Activated naive CD8-positive, alpha-beta T cell treated with anti-CD3 and anti-CD28 coated beads, Interleukin-2, amount 10 ng/mL, durations not matched to agents 7 days and 5 days (primary cell): ENCODE measurements at places on chromosomes 1 and 21.

- no peak for DNase-seq
These were observed 178.6 kb downstream of the GIPC2 start for GRCh38 chr1:78224246-78224785.

- no peak for DNase-seq
These were observed 98.3 kb upstream of the RUNX1 start for GRCh38 chr21:35147439-35147838.

DNA sequence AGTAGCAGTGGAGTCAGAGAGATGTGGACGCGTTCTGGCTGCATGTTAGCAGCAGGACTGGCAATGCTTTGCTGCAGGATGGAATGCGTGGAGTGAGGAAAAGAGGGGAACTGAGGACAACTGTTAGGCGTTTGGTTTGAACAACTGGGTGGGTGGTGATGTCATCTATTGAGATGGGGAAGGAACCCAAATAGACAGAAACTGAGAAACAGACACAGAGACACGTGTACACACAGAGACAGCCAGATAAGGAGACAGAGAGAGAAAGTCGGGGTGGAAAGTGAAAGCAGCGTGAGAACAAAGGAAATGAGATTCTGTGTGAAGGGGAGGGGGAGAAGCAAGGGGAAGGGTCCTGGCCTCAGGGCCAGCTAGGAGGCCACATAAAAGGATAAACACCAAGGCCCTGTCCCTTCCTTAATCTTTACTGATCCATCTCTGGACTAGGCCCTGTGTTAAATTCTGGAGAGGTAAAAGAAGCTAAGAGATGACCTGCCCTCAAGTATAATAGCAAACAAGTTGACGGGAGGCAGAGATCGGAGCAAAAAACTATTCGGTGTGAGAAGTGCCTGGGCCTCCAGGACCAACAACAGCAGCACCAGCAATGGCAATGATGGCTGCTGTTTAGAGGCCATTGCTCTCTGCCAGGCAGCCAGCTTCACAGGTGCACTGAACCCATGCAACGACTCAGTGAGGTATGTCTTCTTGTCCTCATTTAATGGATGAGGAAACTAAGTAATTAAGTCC, 31.6 kb downstream of the VWA5B1 start:
- DNase-seq: no peak

- no peak for DNase-seq
These were observed 253.3 kb upstream of the VAMP3 start for GRCh38 chr1:7517611-7518330.

GRCh38 chr1:111879081-111879480, 110.4 kb downstream of the KCND3 start:
- no peak for DNase-seq

DNA sequence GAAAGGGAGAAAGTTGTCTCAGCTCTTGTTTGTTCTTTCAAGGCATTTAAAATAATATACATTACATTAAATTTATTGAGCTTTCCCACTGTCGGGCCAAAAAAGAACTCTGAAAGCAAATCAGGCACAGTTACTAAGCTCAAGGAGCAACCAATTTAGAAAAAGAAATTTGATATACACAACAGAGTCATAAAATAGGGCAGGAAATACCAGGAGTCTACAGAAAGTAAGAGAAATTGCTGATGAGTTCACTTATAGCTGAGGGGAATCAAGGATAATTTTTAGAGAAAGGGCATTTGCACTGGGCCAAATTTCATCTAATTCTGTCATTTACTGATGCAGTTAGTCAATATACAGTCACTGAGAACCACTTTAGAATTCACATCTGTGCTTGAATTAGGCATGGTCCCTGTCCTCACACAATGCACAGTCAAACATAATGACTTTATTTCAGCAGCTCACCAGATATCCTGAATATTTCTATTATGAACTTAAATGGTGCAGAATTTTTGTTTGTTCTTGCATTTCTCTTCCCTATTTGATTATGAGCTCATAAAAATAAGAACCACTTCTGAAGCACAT, 249.6 kb upstream of the BEND5 start:
- DNase-seq: no peak

DNA sequence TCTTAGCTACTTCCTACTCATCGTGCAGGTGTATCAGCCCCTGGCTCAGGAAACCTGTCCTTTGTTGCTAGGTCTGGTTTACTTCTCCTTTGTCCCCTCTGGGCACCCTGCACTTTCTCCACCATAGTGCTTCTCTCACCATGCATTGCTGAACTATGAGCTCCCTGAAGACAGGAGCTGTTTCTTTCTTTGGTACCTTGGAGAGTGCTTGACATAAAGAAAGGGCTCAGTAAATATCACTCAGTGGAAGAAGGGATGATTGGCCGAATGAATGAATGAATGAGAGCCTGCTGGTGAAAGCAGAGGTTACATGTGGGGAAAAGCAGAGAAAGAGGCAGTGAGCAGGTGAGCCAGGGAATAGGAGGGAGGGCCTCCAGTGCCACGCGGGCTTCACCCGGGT, 9.8 kb upstream of the HMGB4 start:
- no peak for DNase-seq

- no peak for DNase-seq
These were observed 21.5 kb upstream of the FAM43B start for GRCh38 chr1:20530901-20531300.

- DNase-seq: no peak
These were observed 33.1 kb downstream of the MAN1C1 start for GRCh38 chr1:25649505-25650288.

DNA sequence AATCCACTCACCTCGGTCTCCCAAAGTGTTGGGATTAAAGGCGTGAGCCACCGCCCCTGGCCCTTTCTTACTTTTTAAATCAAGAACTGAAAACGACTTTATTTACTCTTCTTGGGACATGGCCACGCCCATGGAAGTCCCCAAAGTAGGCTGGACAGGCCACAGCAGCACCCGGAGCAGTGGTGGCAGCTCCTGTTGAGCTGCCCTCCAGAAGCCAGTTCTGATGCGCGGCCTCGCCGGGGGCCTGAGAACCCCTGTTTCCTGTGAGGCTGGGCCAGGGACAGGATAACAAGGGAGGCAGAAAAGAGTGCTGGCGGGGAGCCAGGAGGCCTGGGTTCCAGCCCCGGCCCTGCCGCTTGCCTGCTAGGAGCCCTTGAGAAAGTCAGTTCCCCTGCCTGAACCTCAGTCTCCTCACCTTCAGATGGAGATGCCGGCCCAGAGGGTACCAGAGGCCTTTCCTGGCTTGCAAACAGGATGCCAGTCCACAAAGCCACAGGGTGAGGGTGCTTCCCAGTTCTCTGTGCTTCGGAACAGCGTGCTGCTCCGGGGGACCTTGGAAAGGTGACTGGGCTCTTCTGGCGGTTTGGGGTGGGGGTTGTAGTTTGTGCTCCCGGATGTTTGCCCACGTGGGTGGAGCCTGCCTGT, 59.4 kb downstream of the RUNX3 start:
- DNase-seq: no peak

GRCh38 chr1:206506405-206507283, 687 bp upstream of the RASSF5 start:
- DNase-seq: no peak

- DNase-seq: no peak
These were observed 112.7 kb downstream of the VPS13D start for GRCh38 chr1:12342401-12343003.

GRCh38 chr1:198932351-198932991, 293.6 kb downstream of the PTPRC start:
- DNase-seq: no peak

GRCh38 chr21:23394458-23394857, 2212.8 kb downstream of the MRPL39 start:
- DNase-seq: no peak

GRCh38 chr1:193062698-193063463, 3.5 kb downstream of the RO60 start:
- no peak for DNase-seq

GRCh38 chr1:2165646-2166045, 28.9 kb downstream of the FAAP20 start:
- no peak for DNase-seq

DNA sequence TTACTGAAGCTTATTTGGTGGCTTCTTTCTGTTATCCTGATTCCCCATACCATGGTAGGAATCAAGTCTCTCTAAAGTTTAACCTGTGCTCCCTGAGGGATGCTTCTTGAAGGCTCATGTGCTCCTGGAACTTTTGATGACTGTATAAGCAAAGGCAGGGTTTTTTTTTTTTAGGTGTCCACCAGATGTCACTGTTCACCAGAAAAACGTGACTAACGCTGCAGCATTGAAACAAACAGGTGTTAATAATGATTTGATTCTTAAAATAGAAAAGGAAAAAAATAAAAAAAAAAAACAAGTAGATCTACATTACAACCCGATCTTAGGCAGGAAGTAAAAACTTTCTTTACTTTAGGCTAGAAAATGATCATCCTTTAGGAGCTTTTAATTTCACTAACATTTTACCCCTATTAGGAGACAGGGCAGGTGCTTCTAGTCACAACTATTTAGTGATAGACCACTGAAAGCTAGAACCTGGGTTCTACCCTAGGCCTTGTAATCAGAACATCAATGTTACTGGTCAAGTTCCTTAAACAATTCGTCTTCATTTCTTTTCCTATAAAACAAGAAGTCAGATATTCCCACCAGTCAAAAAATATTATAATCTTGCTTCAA, 223.0 kb downstream of the PLA2G4A start:
- DNase-seq: no peak

- DNase-seq: no peak
These were observed 5.2 kb downstream of the CAPN9 start for GRCh38 chr1:230752407-230752806.

- no peak for DNase-seq
These were observed 193.8 kb upstream of the EDN2 start for GRCh38 chr1:41678111-41678878.

- no peak for DNase-seq
These were observed 75.7 kb upstream of the C1orf87 start for GRCh38 chr1:60149251-60149650.

DNA sequence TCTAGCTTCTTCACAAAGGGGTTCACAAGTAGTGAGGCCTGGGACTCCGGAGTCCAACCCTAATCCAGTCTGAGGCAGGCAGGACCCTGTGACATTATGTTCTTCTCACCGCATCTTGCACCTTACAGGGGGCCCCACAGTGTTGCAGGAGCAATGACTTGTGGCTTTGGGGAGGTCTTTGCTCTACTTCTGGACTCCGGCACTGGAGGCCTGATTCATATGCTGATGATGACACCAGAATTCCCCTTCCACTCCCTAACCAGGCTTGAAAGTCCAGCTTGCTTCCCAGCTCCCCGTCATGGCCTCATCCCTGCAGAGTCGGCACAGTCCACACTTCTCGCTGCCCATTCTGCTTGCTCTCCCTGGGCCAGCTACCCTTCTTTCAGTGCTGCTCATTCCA, 96.3 kb upstream of the SLC44A3 start:
- no peak for DNase-seq

DNA sequence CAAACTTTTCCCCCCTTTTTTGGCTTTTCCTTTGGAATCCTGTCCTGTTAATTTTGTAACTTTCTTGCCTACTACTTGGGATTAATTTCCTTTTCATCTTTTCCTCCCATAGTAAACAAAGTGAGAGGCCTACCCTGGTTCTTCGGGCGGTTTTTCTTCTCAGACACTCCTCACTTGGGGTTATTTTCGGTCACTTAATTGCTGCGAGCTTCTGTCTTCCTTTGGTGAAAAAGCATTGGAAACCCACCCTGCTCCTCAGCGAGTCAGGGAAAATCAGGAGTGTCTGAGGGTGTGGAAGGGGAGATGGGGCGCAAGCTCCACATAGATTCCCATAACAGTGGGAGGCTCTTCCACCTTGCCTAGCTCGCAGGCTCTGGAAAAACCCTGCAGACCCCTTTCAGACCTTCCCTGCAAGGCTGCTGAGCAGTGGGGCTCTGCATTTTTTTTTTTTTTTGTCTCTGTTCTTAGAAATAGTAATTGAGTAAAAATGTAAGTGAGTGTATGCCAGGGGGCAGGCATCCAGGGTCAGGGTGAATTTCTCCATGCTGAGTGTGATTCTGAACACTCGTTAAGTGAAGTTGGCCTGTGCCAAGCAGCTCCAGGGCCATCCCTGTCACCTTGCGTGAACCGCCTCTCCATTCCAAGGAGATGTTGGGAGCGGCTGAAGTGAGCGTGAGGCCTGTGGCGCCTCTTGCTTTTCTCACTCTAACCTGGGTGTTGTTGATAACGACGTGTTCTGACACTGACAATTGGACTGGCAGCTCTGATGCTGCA, 20.3 kb downstream of the TGFB2 start:
- no peak for DNase-seq

DNA sequence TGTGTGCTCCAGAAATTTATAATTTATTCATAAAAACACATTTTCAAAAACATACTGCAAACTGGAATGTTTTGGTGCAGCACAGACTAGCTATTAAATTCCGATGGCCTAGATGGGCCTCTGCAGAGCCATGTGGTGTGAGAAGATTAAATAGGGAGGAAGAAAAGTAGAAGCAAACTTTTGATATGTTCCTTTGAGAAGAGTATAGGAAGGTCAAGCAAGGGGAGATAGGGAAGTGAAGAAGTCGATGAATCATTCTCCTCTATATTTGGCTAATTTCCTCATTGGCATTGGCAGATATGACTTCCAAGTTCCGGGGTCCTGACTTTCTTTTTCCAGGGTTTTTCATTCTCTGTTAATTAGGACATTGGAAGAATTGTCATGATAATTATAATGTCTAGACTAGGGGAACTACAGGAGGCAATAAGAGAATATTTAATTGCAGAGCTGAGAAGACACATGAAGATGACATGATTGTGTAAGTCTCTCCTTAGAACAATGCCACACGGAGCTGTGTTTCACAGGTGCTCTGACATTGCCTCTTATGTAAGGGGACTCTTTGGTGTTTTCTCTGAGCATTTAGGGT, 19.3 kb upstream of the ZNF326 start:
- no peak for DNase-seq

GRCh38 chr1:72282271-72283021, at the start of gene NEGR1:
TSS of gene NEGR1 (minus strand) at chr1:72282539.
- DNase-seq: peak; percentile 79

DNA sequence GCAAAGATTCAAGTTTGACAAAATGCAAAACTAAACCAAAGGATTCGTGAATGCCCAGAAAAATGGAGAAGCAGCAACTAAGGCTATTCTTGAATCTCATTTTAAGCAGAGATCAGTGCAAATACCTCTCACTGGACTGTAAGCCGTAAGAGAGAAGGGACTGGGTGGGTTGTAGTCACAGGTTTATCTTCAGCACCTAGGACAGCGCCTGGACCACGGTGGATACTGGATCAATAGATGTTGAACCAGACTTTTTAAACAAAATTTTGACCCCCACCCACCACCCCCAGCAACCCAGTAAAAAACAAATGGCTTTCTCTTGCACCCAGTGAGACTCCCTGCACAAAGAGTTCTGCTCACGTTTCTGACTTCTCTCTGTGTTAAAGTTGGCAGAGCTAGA, 347.1 kb downstream of the AJAP1 start:
- no peak for DNase-seq

DNA sequence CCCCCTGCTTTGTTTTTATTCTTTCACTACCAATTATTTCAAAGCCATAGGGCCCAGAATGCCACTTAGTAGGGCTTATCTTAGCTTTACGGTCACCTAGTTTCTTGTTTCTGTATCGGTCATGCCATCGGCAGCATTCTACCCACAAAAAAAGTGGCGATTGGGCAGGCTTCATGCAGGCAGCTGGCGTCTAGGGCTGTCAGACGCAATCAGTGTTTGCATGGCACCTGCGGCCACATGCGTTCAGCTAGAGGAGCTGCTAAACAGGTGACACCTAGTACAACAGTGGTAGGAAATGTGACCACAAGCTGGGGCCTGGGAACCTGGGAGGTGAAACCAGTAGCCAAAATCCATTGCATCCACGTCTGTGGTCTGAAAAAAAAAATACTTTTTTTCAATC, 262.7 kb downstream of the PBX1 start:
- DNase-seq: no peak

- no peak for DNase-seq
These were observed 99.9 kb downstream of the C1orf94 start for GRCh38 chr1:34276606-34277005.
